ENCODE measurements at places on chromosomes 2 and 18. TPM values are rescaled to one million over a fixed set of nuclear protein-coding genes. Genes with fewer than 3 reads are reported as not detected.

Gene ARID5A
- 7.6 TPM for total RNA-seq

Gene NAT8
- total RNA-seq: not detected

Gene FAM237A
- total RNA-seq: not detected

Gene SP9
- total RNA-seq: 3.2 TPM

Gene TET3
- 7.4 TPM for total RNA-seq

Gene CXCR4
- 0.28 TPM for total RNA-seq

Gene RABL2A
- total RNA-seq: 9.8 TPM

Gene ITGB6
- total RNA-seq: 1.3 TPM
